Renal pelvis (tissue), 12 donors: ENCODE measurements at places on chromosomes 7 and 10. TPM values are rescaled to one million over a fixed set of nuclear protein-coding genes. Genes with fewer than 3 reads are reported as not detected.

GRCh38 chr7:128755075-128755818, 16.1 kb downstream of the CALU start:
- no peak for DNase-seq

DNA sequence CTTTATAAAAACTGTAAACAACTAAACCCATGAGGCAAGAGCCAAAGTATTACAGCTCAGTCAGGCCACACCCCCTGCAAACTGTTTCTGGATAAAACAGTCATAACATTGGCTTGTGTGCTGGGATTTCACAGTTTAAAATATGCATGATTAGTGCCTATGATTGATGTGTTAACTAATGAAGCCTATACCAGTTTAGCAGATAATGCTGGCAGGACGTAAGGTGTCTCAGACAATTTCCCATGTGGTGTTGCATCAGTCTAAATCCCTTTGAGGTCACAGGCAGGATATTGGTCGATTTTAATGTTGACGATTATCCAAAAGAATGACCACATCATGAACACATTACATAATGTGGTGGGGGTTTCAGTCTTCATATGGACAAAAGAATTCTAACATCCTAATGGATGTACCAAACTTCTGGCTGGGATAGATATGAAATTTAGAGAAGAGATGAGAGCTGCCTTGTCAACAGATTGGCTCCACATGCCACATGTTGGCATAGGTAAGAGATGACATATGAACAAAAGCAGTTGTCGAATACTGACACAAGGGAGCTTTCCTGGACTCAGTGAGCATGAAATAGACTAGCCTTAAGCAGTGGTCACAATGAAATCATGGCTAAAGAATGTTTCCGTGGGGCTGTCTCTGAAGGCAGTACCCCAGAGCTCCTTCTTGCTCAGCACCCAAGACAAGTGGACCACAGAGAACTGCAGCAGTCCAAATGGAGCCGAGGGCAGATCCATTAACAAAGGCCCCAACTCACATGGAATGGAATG, 445.6 kb downstream of the GFRA1 start:
- DNase-seq: no peak

GRCh38 chr10:88062385-88062784, 199.0 kb downstream of the PTEN start:
- no peak for DNase-seq

The MARCHF5 gene
- 61.9 TPM for polyA plus RNA-seq

DNA sequence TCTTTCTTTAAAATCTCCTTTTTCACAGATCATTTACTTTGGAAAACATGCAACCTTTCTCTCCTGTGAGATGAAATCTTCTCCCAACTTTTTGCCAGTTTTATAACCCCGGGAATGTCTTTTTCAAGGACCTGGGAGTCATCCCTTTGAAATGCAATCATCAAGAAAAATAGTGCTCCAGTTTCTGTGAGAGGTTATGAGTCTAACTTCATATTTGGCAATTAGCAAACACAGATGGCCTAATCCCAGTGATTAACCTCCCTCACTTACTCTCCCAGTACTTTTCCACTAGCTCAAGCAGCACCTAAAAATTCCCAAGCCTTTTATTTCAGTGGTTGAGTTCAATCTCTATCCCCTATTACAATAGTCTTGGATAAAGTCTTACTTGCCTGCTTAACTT, 185.8 kb upstream of the TMEM106B start:
- no peak for DNase-seq
